ENCODE measurements at places on chromosomes 2 and 18.
A peak's percentile ranks its signal among the peaks of the same experiment; 100 is the strongest.

DNA sequence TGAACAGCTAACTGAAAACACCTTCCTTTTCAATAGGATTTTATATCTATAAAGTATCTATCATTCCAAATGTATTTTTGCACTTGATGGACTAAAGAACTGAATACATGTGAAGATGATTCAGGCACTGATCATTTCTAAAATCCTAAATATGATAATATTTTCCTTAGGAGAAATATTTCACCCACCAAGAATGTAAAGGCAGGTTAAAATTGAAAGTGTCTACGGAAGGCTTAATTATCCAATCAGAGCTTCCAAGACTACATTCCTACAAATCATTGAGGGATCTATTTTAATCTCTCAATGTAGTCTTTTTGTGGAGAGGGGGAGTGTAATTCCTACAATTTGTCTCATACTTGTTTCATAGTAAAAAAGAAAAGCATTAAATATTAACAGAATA is 3.6 kb downstream of the GALNT3 start:
- no peak for DNase-seq

GRCh38 chr2:46009772-46010171 is 287.4 kb upstream of the EPAS1 start:
- no peak for DNase-seq

- no peak for DNase-seq
Observed at GRCh38 chr2:163266772-163267171, 428.2 kb upstream of the KCNH7 start.

- no peak for DNase-seq
Observed at GRCh38 chr2:201262718-201263117, 2.4 kb downstream of the CASP8 start.

DNA sequence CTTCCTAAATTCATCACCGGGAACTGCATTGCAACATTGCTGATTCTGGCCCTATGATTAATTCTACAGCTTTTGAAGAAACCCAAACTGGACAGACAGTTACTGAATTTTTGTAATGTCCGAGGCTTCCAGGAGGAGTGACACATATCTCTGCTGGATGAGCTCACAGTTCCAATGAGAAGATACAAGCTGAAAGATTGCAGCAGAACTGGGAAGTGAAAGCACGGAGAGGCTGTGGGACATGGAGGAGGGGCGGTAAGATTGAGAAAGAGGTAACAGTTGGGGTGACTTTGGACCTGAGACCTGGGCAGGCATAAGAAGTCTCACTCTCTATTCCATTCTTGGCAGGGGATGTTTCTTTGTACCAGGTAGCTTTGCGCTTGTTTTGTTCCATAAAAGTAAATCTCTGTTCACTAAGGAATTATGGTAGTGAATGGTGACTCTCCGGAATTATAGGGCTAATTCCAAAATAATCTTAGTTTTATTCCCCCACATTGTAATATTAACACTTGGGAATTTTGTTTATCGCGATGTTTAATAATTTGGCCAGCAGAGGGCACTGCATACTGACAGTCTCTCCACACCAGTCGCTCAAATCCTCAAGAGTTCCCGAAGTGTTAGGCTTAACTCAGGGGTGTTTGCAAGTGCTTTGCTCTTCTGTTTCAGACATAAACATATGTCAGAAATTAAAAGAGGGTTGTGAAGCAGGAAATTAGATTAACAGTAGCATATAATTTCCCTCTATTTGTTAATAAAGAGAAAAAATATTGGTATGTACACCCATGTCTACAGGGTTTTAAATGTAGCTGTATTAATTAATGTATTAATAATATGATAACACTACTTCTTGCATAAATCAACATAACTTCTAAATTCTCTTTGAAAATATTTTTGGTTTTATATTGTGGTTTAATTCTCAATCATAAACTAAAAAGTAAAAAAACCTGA is 201.4 kb downstream of the SOCS6 start:
- DNase-seq = peak; percentile 12

GRCh38 chr2:108632332-108633160 is 86.7 kb upstream of the RANBP2 start:
- no peak for DNase-seq

DNA sequence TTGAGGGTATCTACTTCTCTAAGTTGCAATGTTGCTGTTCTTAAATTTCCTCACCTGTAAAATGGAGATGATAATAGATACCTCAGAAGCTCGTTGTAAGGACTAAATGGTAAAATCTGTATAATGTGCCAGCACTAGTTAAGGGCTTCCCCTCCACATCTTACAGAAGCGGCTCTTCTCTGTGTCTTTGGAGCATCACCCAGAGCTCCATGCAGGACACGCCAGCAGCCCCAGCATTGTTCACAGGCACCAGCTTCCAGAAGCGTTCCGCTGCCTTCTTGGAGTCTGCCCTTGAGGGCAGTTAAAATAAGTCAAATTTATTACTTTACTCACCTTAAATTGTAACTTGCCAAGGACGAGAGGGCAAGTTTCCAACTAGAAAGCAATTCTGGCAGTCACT is 5.8 kb downstream of the DCDC2C start:
- DNase-seq = no peak

GRCh38 chr2:43340066-43340465 is 113.7 kb upstream of the ZFP36L2 start:
- no peak for DNase-seq

DNA sequence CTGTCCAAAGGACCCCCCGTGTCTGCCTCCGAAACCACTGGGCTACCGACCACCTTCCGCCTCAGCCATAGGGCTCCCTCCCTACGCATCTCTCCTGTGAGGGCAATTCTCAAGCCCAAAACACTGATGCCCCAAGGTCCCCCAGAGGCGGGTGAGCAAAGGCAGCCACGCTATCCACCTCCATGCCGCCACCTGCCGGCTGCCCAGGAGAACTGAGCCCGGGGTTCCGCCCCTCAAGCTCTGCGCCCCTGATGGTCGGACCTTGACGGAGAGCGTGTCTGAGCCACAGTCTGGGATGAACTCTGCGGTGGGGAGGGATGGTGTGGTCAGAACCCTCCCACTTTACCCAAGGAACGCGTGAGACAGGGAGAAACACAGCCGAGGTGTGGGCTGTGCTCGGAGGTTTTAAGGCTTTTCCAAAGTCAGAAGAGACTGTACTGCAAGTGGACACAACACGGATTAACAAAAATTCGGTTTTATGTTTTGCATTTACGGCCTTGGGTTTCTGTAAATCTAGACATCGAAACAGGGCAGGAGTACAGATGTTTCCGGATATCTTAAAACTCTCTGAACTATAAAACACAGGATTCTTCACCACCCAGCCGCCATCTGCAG is 114.1 kb downstream of the ZNF516 start:
- no peak for DNase-seq

GRCh38 chr2:216859944-216860343 is at the start of gene TNP1:
TNP1 (minus strand) TSS chr2:216860064; CDS start chr2:216860034, 30 bp downstream.
- no peak for DNase-seq

DNA sequence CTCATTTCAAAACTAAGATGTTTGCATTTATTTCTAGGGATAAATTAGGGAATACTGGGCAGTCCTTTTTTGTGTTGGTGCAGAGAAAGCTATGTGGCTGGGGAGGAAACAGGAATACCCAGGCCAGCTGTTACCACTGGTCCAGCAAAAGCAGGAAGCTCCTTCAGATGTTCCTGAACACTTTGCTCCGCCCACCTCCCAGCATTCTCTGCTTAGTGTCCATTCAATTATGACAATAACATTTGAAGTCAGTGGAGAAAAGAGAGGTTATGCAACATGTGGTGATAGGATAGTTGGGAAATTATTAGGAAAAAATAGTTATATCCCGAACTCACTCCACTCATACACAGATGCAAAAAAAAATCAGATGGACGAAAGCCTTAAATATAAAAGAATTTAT is 22.1 kb upstream of the ARPC2 start:
- no peak for DNase-seq

GRCh38 chr2:129723277-129724020 is 256.0 kb upstream of the RAB6C start:
- DNase-seq = no peak

DNA sequence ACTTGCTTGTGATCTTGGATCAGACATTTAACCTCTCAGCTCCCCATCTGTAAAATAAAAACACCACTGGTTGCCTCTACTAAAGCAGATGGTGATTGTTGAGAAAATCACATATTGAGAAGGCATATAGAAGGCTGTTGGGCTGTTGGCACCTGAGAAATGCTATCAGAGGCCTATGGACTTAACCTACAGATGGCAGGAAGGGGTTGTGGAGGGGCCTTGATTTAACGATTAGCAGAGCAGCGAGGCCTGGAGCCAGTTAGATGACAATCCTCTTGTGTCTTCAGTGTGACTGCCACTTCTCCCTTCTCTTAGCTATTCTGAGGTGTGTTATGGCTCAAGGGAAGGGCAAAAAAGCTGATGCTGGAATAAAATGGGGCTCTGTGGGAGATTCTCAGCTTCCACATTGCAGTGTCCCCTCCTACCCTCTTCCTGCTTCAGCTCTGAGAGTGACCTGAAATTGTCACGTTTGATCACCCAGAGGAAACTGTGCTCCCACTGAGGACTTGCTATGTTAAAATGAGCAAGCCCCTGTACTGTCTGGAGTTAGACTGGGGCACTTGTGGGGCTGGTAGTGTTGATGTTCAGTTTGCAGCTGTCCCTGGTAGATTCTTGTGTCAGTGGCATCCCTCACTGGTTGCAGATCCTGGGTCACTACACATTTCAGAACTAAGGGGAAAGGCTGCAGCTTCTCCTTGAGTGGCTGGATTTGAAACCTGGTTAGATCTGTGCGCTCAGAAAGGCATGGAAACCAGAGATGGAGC is 31.5 kb downstream of the CXCR4 start:
- no peak for DNase-seq

- no peak for DNase-seq
Observed at GRCh38 chr18:45658756-45659155, 43.5 kb downstream of the SLC14A2 start.

DNA sequence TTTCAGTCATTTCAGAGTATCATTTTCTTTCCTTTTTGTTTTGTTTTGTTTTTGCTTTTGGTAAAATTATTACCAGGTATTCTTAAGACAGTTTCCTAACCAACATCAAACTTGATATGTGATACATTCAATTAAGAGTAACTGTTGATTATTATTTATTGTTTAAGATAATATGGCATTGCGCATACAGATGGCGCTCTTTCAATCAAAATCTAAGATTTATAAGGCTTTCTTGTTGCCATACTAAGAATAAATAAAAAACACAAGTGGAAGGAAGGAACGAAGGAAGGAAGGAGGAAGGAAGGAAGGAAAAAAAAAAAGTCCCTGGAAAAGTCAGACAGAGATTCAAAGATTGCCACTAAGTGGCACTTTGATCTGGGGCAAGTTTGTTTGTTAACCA is 1308.7 kb upstream of the FAM98A start:
- no peak for DNase-seq
